NCI-H69 (cell line): ENCODE measurements at places on chromosomes 6 and 20.

DNA sequence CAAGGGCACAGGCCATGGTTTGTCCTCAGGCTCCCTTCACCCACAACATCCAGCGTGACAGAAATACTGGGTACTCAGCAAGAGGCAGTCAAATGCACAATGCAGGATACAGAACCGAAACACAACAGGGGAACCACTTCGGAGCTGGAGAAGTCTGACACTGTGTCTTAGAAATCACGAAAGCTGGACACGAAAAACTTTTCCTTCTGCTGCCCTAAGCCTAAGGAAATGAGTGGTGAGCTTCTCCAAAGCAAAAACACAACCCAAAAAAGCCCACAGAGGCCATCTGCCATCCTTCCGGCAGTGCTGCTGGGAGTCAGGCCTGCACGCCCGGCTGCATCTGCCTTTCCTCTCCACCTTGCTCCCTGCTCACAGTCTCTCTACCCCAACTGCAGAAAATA is 106.3 kb downstream of the SLC23A2 start:
- no peak for DNase-seq

GRCh38 chr6:47075741-47076421 is 33.7 kb upstream of the ADGRF1 start:
- DNase-seq, result no peak

GRCh38 chr6:137148306-137149034 is 25.0 kb downstream of the IL22RA2 start:
- DNase-seq, result no peak

GRCh38 chr6:47264775-47265184 is 44.9 kb downstream of the TNFRSF21 start:
- DNase-seq, result peak; percentile 12

DNA sequence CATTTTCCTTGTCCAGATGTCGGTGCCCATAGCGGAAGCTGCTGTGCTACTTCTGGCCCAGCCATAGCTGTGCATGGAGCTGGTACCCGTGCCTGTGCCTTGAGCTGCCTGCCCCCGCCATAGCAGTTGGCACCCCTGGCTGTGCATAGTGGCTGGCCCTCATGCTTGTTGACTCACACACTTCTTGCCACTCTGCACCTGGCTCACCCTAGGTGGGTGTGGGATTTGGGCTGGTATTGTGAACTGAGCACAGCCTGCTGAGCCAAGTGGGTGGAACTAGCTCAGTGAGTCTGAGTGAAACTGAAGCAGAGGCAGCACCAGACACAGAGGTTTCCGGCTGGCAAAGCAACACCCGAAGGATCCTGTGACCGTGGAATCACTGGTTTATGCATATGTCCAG is 689.5 kb upstream of the EYS start:
- DNase-seq, result peak; percentile 96

DNA sequence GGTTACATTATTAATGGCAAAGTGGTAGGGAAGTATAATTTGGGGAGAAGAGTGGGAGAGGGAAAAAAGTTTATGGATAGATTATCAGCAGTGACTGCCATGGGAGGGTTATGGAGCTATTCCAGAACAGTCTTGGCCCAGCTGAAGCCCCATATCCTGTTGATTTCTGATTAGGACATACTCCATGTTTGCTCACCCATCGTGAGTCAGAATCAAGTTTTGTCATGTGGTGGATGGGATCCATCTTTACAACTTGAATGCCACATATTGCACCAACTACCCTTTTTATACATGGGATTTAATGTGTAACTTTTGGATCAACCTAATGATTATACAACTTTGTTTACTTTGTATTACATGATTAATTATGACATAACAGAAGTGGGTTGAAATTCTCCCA is 217.0 kb downstream of the HAO1 start:
- DNase-seq, result no peak

DNA sequence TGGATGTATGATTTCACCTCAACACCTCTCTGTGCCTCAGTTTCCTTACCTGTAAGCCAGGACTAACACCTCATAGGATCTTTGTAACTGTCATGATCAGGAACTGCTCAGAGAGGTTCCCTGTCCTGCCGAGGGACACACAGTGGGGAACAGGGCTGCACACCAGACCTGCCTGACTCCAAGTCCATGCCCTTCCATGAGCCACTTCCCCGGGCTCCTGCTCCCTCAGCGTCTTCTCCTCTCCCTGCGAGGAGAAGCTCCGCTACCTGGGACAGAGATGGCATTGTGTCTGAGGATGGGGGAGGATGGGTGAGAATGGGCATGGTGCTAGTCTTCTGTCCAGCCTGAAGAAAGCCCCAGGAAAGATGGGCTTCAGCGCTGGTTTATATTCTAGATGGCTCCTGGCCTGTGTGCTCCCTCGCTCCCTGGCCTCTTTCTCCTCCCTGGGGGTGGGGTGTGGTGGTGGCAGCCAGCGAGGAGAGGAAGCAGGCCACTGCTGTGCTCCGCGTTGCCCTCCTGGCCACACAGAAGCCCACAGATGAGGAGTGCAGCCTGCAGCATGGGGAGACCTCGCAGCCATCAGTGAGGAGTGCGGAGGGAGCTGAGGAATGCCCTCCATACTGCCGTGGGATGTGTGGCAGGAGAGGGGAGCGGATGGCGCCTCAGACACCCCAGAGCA is 67.1 kb downstream of the NOL4L start:
- DNase-seq, result no peak

- DNase-seq, result peak; percentile 12
Observed at GRCh38 chr6:139443231-139444112, 69.0 kb upstream of the CITED2 start.

DNA sequence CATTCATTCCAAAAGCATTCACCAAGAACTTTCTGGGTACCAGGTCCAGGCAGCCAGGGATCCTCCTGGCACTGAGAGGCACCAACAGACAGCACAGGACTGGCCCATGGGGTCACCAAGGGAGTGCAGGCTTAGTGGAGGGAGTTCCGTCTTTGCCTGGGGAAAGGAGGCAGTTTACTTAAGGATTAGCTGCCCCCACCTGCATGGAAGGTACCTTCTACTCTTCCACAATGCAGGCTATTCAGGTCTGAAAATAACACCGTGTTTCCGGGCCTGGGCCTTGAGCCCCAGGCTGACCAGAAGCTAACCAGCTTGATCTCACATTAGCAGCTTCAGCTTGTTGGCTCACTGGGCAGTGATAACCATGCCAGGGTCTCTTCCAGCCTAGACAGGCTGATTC is 199.4 kb downstream of the FOXA2 start:
- no peak for DNase-seq

- DNase-seq, result no peak
Observed at GRCh38 chr6:80607811-80608391, 501.4 kb downstream of the BCKDHB start.

GRCh38 chr6:25004357-25004756 is 68.6 kb upstream of the RIPOR2 start:
- no peak for DNase-seq

DNA sequence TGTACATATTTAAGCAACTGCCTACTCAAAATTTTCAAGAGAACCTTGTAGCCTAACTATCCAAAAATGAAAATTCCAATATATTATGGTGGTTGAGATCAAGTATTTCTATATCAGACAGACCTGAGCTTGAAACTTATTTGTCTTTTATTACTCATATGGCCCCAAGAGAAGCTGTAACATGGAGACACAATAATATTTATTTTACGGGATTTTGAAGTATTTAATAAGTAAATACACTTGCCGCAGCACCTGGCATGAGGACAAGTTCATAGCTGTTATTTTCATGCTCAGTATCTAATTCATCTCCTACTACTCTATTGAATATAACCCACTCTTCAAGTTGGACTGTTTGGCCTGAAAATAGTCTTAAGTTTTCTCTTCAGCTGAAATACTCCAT is 28.0 kb downstream of the PTPRK start:
- no peak for DNase-seq

GRCh38 chr6:25911351-25911750 is 19.1 kb downstream of the SLC17A2 start:
- no peak for DNase-seq

DNA sequence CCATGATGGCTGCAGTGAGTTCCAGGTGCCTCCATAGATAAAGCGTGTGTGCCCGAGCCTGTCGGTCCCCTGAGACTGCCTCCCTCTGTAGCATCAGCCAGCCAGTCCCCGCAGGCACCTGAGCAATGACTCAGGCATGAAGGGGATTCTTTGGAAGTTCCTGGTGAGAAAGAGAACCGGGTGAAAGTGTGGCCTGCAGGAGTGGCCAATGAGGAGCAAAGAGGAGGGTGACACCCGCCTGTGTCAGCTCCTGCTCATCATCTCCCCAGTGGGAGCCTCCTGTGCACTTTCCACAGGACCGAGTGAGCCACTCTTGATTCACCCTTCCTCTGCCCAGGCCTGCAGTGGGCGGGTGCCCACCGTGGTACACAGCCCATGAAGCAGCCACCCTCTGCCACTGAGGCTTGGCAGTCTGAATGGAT is 71.2 kb upstream of the PTPN1 start:
- DNase-seq, result no peak

GRCh38 chr6:22827760-22828159 is 258.4 kb downstream of the HDGFL1 start:
- DNase-seq, result peak; percentile 54

DNA sequence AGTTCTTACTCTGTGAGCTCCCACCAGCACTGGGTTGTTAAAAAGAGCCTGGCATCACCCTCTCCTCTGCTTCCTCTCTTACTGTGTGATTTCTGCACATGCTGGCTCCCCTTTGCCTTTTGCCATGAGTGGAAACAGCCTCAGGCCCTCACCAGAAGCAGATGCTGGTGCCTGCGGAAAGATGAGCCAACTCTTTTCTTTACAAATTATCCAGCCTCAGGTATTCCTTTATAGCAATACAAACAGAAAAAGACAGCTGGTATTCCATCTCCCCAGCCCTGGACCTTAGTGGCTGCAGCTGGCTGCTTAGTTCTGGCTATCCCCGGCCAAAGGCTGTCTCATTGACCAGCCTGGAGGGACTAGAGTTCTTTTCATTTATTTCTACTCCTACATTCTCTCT is 129.1 kb downstream of the IMPG1 start:
- DNase-seq, result peak; percentile 96

DNA sequence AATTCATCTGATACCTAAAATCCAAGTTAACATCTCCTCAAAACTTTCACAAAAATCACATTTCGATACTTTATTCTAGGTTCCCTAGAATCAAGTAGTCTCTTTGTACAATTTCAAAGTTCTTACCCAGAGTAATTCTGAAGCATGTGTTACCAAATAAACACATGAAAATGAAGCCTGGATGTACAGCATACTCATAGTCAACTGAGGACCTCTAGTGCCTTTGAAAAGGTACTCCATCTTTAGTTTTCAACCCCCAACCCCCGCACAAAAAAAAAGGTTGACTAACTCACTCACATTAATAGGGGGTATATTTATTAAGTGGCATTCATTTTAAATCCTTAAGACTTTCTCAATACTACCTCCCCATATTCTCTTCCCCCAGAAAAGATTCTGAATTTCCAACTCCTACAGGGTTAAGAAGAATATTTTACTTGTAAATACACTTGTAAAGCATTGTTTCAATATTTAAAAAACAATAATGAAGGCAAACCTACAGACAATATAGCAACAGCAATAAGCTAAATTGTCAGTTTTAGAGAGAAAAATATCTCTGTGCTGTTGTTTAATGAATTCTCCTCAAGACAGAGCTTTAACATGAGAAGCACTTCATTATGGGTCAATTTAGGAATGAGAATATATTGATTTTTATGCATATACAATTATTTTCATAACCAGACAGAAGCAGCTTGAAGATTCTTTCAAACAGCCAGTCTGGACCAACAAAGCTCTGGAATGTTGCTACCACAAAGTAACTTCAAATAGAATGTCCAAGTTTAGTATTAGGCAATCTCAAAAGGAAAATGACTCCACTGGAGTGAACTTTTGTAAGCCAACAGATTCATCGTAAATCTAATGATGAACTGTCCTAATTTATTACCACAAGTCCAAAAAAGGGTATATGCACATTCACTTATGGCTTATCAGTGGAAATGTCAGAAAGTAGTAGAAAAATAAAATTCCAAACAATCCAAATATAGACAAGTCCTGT is 3.3 kb downstream of the PLN start:
- peak; percentile 82 for DNase-seq

DNA sequence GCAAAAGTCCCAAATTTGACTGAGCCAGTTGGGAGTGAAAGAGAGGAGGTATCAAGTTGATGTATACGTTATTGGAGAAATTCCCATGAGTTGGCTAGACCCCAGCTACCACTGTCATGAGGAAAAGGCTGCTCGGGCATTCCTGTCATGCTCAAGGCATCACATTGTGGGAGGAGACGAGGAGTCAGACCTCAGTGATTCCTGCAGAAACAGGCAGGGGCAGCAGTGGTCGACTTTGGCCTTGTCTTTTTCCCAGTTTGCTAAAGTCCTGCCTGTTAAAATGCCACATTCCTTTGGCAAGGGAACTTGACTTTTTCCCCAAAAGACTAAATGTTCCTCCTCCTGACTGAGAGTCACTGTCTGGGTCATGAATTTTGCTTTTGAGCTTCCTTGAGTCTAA is 295.5 kb upstream of the HS3ST5 start:
- DNase-seq, result no peak

DNA sequence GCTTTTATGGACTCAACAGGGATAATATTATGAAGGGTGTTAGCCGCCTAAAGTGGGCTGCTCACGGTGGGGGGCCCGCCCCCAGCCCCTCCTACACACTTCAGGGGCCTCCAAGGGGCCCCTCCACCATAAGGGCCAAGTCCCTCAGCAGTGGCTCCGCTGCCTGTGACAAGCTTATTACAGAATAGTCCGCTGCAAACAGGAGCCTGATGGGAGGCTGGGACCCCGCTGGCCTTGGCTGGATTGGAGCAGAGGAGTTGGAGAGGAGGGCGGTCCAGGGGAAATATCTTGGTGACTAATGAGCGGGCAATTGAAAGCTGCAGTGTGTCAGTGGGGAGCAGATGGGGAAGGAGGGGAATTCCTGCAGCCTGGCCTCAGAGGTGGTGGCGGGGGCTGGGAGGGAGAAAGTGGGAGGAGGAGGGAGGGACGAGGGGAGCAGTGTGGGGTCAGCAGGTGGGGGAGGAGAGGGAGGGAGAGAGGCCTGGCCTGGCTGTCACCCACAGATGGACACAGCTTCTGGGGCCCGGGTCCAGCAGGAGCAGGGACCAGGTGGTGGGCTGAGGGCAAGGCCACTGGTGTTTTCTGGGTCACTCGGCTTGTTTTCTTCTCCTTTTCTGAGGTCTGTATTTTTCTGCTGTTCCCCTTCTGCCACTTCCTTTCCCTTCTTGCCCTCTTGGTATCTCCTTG is 57.6 kb upstream of the FOXP4 start:
- peak; percentile 95 for DNase-seq

GRCh38 chr6:30328397-30328796 is 1.7 kb downstream of the TRIM39 start:
- no peak for DNase-seq

- DNase-seq, result no peak
Observed at GRCh38 chr6:10763006-10763405, 15.4 kb downstream of the TMEM14B start.

- DNase-seq, result no peak
Observed at GRCh38 chr6:89934685-89935366, 40.6 kb downstream of the GJA10 start.
